ENCODE measurements at places on chromosomes 6 and 20.

GRCh38 chr20:61052195-61052750 lies 199.8 kb upstream of the CDH4 start:
- no peak for DNase-seq

GRCh38 chr6:133973109-133973971 lies 20.3 kb downstream of the TBPL1 start:
- peak; percentile 73 for DNase-seq

DNA sequence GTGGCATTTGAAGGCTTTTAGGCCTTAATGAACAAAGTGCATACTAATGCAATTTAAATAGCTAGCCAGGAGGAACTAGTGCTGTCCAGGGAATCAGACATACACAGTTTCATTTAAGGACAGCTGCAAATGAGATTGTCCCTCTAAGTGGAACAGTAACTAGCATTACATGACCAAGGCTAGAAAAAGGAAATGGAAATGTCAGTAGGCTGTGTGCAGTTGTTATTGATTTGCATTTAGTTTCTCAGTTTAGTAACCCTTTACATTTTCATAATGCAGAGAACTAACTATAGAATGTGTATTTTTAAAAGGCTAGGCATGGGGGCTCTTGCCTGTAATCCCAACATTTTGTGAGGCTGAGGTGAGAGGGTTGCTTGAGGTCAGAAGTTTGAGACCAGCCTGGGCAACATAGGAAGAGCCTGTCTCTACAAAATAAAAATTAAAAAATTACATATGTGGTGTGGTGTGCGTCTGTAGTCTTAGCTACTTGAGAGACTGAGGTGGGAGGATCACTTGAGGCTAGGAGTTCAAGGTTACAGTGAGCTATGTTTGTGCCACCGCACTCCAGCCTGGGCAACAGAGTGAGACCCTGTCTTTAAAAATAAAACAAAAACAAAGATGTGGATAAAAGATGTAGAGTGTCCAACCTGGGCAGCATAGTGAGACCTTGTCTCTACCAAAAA lies 468.0 kb downstream of the UTRN start:
- no peak for DNase-seq

- no peak for DNase-seq
Observed at GRCh38 chr6:98640366-98640765, 194.0 kb upstream of the POU3F2 start.

DNA sequence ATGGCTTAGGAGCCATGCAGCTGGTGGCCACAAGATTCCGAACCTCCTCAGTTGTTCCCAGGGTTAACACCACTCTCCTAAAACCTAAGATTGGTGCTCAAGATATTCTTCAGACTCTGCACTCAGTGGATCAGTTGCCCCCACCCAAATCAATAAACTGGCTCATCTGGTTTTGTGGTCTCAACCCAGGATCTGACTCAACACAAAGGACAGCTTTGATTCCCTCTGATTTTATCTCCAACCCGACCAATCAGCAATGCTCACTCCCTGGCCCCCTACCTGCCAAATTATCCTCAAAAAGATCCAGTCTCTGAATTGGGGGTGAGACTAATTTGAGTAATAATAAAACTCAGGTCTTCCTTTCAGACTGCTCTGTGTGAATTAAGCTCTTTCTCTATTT lies 137.5 kb downstream of the EYS start:
- DNase-seq: no peak

Measured in NCI-H2171 treated with DMSO at 0.1 percent for 48 hours (cell line).